RKO (cell line): ENCODE measurements at places on chromosomes 12 and 14.

GRCh38 chr12:49552425-49552824 lies 13.6 kb downstream of the KCNH3 start:
- no peak for DNase-seq

- no peak for DNase-seq
Measured at GRCh38 chr12:122226366-122227125, 694 bp upstream of the DIABLO start.

GRCh38 chr12:42677461-42677860 lies 87.9 kb upstream of the PRICKLE1 start:
- no peak for DNase-seq

DNA sequence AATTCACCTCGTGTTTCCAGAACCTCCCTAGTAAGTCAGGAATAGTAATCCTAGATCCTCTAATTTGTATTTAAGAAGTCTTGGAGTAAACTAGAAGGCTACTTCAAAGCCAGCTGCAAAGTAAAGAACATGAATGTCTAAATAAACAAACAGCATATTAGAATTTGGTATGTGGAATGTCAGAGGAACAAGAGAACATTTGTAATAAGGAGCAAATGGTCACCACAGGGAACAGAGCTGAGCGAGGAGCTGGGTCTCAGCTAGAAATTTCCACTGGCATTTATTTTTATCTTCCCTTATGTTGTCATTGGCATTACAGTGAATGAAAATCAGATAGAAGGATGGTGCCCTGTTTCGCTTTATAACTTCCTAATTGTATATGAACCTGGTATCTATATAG lies 50.2 kb downstream of the FRMD6 start:
- no peak for DNase-seq

DNA sequence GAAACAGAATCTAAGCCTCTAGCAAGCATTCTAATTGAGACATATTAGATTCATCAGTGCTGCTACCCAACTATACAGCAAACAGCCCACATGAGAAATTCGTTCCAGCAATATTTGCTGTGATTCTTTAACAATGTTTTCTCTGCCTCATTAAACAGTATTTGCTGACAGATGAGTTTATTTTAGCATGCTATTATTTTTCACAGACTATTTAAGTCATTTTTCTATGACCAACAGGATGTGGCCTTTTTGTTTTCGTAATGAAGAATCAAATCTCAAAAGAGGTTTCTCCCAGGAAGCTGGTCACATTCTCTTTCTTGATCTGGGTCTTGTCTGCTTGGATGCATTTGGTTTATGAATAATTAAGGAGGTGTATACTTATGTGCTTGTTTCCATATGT lies 23.2 kb upstream of the SERPINA12 start:
- no peak for DNase-seq

DNA sequence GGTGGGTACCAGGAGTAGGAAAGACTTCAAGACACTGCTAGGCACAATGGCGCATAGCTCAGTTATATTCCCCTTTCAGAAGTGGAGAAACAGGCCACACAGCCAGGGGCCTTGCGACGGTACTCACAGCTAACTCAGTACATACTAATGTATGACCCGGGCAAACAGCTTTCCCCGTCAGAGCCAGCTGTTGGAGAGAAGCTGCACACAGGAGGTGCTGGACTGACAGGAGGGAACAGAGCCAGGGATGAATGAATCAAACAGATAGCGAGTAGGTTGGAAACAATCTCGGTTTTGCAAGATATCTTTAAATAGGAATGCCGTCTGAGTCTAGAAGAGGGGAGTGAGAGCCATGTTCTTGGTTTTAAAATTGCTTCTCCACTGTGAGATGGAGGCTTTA lies 45.5 kb downstream of the PRIMA1 start:
- no peak for DNase-seq

DNA sequence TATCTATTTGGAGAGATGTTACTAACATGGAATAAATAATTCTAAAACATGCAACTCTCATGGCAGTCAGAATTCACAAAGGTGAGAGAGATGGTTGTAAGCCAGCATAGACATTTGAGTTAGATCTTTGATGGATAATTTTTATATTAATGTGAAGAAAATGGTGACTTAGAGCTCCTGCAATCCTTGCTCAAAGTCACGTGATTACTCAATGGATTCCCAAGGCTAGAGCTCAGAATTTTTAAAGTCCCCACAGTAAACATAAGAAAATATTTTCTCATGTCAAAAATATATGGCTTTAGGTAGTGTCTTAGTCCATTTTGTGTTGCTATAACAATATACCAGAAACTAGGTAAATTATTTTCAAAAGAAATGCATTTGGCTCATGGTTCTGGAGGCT lies 281.5 kb upstream of the PRKD1 start:
- no peak for DNase-seq

GRCh38 chr12:102551186-102551585 lies 70.8 kb upstream of the IGF1 start:
- DNase-seq = no peak

DNA sequence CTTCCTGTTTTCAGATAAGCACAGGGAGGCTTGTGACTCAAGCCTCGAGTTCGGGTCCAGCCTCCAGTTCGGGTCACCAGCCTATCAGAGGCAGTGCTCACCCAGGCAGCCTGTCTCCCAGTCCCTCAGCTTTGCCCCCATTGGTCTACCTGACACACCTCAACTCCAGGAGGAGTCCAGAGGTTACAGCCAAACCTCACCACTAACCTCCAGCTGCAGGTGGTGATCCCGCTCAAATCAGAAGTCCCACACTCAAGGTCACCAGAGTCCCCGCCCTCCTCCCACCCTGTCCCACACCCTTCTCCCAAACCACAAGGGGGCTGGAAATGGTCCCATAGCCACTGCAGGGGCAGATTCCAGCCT lies 42.1 kb downstream of the KDM2B start:
- peak; percentile 79 for DNase-seq

GRCh38 chr12:94873734-94874517 lies 129.6 kb downstream of the NDUFA12 start:
- DNase-seq = no peak

DNA sequence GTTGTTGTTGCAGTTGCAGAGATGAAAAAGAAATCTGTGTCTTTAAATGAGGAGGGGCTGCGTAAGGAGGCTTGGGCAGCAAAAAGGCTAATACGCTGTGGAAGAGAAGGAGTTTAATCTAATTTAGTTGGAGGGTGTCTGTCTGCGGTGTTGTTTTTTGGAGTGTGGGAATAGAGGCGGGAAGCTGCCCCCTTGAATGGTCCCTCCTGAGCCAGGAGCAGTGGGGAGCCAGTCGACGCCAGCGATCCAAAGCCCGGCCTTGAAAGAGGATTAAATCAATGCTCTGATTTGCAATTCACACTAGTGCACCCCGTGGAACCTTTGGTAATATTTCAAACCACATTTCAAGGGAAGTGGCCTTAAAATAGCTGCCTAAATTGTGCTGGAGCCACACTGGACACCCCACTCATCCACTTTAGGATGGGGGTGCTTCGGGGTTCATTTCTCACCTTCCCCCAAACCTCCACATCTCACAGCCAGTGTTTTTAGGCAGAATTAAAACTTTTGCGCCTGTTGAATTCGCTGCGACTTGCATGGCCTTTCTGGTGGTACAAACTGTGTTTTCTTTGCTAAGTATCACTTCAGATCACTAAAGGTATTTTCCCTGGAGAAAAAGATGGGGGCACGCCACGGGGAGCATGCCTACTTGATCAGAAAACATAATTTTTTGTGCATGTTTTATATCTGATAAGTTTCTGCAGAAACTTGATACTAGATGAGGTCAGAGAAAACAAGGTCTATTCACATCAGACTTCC lies 4.1 kb upstream of the FZD10 start:
- no peak for DNase-seq

DNA sequence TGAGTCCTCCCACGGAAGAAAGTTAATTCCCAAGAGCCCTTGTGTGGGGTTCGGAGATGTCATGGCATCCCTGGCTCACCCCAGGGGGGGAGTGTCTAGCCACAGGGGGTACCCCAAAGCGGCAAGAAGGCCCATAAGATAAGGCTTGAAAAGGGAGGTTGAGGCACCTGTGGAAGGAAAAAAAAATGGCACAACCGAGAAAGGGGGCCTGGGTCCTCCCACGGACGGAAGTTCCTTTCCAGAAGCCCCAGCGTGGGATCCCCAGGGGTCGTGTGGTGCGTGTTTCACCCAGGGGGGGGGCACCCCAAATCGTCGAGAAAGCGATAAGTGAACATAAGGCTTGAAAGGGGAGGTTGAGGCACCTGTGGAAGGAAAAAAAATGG lies 266.7 kb downstream of the ALG10 start:
- no peak for DNase-seq

DNA sequence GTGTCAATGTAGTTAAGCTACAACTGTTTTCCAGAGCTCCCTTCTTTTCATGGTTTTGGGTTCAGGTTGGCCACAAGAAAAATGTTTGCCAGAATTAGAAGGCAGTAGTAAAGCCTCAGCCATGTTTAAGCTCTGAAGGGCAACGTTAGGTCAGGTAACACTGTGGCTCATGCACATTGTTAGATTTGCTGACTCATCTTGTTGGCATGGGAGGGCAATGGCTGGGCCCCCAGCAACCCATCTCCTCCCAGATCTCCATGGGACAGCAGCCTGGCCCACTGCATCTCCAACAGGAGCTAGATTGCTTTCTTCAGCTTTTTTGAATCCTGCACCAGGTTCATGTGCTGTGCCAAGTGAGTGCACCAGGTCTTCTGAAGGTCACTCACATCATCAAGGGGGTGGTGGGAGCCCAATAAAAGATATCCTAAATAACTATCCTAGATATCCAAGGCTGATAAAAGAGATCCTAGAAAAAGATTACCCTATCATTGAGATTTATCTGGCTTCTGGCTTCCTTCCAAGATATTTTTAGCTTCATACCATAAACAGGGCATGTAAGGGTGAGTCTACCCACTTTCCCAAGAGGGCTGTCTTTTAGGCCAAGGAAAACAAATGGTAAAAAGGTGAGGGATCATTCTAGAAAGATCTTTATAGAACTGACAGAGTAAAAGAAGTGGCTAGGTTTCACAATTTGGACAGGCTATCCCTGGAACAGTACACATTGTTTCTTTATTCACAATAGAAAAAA lies 28.9 kb downstream of the PTGER2 start:
- DNase-seq = no peak

- no peak for DNase-seq
Measured at GRCh38 chr12:130169924-130170323, 7.7 kb downstream of the FZD10 start.

DNA sequence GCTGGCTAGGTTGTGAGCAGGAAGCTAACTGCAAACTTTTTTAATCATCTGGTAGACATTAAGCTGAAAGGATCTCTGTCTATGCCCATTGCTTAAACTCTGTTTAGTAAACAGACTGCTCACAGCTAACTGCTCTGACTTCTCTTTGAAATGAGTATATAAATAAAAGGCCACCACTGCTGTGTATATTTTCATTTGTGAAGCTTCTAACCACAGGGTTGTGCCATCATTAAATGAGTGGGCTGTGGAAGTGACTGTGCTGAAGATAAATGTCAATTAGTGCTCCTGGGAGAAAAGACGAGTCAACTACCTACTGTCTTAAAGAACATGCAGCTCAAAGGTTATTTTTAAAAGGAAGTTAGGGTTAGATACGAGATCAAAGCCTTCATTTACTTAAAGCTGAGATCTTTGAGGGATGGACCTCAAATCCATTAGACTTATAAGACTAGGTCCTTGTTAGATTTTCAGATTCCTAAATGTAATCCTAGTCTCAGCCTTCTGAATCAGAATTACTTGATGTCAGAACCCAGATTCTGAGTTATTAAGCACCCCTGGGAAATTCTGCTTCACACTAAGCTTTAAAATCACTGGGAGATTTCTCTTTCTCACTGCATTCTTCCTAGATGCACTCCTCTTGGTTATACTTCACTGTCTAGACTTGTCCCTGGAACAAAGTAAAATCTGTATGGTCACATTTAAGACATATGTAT lies 213.1 kb upstream of the FLRT2 start:
- no peak for DNase-seq

DNA sequence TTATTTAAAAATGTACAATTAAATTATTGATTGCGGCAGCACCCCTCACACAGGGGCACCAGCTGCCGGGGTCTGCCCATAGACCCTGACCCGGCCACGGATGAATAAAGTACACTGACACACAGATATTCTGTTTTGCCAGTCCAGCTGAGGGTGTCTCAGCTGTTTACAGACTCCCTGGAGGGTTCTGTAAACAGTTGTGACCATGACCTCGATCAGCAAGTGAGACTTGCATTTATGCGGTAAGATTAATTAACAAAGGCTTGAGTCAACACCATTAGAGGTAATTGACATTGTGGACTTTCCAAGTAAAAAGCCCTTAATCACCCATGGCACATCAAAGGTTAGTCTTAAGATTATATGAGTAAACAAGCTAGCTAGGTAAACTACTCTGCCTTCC lies 94.3 kb downstream of the FUT8 start:
- DNase-seq = no peak

GRCh38 chr12:27014859-27015729 lies 910 bp upstream of the TM7SF3 start:
- no peak for DNase-seq

GRCh38 chr14:86020841-86021240 lies 490.9 kb downstream of the FLRT2 start:
- no peak for DNase-seq

- DNase-seq = no peak
Measured at GRCh38 chr14:80560800-80561657, 349.7 kb upstream of the DIO2 start.

GRCh38 chr14:101417434-101417833 lies 143.9 kb upstream of the DIO3 start:
- DNase-seq = no peak

DNA sequence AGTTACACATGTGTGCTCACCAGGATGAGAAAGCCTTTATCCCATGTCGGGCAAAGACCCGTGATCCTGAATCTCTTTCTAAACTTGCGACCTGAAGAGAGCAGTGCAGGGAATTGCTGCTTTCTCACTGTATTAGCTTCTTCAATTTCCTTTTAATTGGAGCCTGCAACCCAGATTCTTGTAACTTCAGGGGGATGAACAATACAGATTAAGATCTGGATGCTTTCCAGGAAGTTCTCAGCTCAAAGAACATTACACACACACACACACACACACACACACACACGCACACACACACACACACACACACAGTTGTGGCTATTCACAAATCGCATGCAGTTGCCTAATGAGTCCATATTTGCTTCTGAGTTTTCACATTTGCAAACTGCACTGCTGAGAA lies 268.3 kb downstream of the NPAS3 start:
- DNase-seq = no peak

DNA sequence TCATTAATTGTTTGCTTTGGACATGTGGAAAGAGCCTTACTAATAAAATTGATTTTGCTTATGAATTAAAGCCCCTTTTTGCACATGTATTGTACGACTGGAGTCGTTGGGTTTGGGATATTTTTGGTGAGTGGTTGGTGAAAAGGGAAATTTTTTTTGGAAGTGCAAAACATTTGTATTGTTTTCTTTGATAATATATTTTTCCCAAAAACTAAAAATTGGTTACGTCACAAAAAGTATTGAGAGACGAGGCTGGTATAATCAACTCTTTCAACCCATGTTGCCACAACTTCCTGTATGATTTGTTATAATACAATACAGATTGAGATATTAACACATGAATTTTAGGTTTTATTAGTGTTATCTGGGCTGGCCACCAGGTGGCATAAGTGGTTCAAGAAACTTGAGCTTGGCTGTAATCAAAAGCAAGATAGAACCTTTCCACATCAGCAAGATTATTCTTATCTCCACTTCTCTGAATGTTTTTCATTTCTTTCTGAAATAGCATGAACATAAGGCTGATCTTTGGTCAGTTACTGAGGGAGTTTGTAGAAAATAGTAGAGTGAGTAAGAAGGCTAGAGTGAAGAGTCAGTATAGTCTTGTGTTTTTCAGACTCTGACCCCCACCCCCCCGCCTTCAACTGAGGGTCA lies 8.7 kb downstream of the NGDN start:
- DNase-seq = peak; percentile 75

- DNase-seq = no peak
Measured at GRCh38 chr14:61471297-61472005, 150.1 kb downstream of the PRKCH start.

- no peak for DNase-seq
Measured at GRCh38 chr12:56081393-56082347, 1.7 kb downstream of the ERBB3 start.
